Activated CD8-positive, alpha-beta memory T cell treated with anti-CD3 and anti-CD28 coated beads for 36 hours (primary cell): ENCODE measurements at places on chromosomes 2 and 18. TPM values are rescaled to one million over a fixed set of nuclear protein-coding genes. Genes with fewer than 3 reads are reported as not detected.

The CCDC121 gene
- total RNA-seq = not detected

The CHRND gene
- not detected for total RNA-seq

The SAG gene
- not detected for total RNA-seq

The RESP18 gene
- not detected for total RNA-seq

The SLC14A1 gene
- total RNA-seq = 2.5 TPM

The COBLL1 gene
- total RNA-seq = not detected

The AKAIN1 gene
- total RNA-seq = not detected

The PAX3 gene
- not detected for total RNA-seq

The SMYD1 gene
- not detected for total RNA-seq

The ASXL3 gene
- total RNA-seq = not detected

The INHBB gene
- total RNA-seq = not detected

The HOXD8 gene
- total RNA-seq = not detected

The CCBE1 gene
- total RNA-seq = not detected
